Stimulated activated effector memory CD8-positive, alpha-beta T cell treated with anti-CD3 and anti-CD28 coated beads, Interleukin-12 subunit alpha, Interleukin-12 subunit beta, amount 100 ng/mL, for 72 hours (primary cell): ENCODE measurements at places on chromosomes 13 and 19.
A peak's percentile ranks its signal among the peaks of the same experiment; 100 is the strongest.

DNA sequence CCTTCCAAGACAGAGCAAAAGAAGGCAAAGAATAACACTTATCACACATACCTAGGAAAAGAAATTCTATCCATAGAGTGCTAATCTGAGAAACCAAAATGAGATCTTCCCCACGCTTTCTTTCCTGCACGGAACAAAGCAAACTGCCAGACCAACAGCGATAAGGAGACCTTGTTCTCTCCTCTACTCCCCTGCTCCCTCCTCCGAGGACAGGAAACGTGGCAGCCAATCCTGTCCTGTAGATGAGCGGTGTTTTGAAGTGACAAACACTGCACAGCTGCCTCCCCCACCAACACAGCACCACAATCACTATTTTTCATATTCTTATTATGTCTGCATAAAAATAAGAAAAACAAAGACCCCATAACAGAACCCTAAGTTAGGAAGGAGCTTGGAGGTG lies 113.9 kb upstream of the IRS2 start:
- DNase-seq, result no peak

DNA sequence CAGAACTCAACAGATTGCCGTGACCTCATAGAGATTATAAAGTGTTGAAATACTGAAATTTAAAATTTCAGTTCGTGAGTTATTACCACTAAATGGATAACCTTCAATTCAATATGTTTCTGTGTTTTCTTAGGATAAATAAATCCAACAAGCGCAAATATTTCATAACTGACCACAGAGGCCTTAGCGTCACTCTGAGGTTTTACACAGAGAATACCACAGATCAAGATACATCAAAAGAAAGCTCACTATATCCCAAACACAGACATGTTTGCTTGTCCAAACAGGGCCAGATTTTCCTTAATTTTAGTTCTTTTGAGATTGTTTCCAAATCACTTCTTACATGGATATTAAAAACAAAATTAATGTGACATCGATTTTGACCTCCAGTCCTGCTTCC lies 235.8 kb downstream of the EFNB2 start:
- no peak for DNase-seq

GRCh38 chr19:16042533-16043085 lies 33.7 kb upstream of the TPM4 start:
- DNase-seq, result no peak

DNA sequence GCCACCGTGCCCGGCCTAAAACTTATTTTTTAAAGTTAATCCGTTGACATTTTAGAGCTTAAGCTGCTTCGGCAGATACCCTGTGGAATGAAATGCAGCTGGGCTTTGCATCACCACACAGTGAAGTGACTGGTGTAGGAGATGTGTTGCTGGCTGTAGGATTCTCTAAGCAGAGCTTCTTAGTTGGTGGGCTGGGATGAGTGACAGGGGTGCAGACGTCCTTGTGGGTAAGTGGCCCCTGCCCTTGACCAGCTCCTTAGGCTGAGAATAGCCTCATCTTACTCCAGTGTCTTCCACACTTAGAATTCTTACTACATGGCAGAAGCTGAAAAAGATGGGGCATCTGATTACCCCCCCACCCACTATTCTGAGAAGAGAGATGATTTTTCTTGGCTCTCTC lies 11.6 kb downstream of the GATAD2A start:
- no peak for DNase-seq

DNA sequence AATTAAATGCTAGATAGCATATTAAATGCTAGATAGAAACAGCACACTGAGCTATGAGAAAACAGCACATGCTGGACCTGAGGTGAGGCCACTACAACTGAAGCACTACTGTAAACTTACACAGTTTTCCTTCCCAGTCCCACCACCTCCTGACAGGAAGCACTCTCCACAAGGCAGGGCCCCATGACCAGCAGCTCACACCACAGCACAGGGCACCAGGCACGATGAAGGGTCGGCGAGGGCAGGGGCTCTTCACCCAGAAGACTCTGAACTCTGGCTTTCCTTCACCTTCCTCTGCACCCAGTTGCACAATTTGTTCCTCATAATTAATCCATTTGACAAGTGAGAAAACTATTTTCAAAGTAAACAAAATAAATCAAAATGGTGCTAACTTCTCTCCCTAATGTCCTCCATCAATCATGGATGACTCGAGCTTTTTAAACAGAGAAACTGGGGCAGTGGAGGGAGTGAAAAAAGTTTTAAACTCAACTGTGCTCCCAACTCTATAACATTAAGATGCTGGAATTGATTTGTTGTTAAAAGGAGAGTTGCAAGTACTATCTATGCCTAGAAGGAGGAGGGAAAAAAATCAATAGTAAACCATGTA lies 568.7 kb downstream of the UQCRFS1 start:
- no peak for DNase-seq

DNA sequence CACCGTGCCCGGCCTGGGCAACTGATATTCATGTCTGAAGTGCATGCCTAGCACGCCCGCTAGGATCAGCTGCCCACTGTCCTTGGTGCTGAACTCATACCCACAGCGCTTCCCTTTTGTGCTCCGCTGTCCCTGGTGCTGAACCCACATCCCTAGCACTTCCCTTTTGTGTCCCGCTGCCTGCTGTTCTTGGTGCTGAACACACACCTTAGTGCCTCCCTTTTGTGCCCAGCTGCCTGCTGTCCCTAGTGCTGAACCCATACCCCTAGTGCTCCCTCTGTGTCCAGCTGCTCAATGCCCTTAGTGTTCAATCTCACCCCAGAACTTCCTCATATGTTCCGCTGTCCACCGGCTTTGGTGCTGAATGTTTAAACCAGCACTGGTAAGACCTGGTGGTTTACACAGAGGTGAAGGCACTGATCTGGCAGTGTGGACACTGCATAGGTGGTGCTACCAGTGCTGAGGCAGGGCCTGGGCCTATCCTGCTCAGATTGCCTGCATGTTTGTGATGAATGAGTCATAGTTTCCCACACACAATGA lies 26.3 kb upstream of the SIGLEC11 start:
- peak; percentile 60 for DNase-seq

- no peak for DNase-seq
Measured at GRCh38 chr13:71412231-71412630, 454.8 kb downstream of the DACH1 start.

- DNase-seq, result no peak
Measured at GRCh38 chr19:9952276-9952675, 16.0 kb upstream of the OLFM2 start.

DNA sequence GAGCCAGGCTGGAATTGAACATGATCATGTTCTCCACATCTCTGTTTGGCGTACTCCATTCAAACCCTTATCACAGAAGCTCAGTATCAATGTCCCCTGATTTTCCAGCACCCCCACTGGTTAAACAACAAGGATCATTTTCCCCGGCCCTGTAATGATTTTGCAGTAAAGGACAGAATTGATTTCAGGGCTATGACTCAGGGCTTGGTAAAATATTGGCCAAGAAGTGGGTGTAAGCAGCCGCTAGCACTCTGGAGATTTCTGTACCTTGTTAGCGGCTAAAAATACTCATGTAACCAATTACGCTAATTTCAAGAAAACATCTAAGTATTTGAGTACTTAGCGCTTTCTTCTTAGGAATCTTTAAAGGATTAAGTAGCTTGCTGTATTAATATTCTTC lies 69.5 kb upstream of the FNDC3A start:
- no peak for DNase-seq

DNA sequence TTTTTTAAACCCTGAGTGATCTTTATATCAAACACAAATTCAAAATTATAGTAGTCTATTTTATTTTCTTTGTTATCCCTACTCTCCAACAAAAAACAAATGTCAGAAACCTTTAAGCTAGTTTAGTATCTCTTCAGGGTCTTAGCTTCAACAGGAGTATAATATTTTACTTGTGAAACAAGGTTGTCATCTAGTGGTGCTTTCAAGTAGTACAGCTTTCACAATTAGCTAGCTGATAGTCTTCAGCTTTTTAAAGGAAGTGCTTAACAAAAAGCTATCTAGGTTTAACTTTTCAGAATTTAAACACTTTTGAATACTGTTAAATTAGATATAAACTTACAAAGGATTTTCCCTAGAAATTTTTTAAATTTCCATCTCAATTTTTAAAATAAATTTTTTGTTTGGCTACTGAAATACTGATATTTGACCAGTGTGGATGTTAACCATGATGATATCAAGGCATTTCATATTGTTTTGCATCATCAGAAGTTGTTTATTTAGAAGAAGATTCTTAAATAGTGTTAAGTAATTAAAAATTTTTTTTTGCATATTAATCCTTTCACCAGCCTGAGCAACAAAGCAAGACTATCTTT lies 34.2 kb downstream of the TDRD3 start:
- DNase-seq, result no peak

- DNase-seq, result no peak
Measured at GRCh38 chr13:84377106-84377505, 494.8 kb upstream of the SLITRK1 start.

DNA sequence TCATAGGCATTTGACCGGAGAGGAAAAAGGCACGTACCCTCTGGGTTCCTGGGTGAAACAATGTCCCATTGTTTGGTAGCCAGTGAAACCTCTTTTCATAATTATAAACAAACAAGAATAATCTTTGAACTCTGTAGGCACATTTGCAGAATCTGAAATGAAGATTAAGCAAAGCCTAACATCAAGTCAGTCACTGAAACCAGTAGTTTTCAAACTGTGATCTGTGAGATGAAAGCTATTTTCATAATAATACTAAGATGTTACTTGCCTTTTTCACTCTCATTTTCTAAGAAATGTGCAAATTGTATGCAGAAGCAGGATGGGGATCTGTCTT lies 105.4 kb downstream of the WDFY2 start:
- no peak for DNase-seq
